Glomerular endothelial cell (primary cell): ENCODE measurements at places on chromosomes 3 and 15. TPM values are rescaled to one million over a fixed set of nuclear protein-coding genes. Genes with fewer than 3 reads are reported as not detected.

The P2RY12 gene
- total RNA-seq, result not detected in 2 replicates

DNA sequence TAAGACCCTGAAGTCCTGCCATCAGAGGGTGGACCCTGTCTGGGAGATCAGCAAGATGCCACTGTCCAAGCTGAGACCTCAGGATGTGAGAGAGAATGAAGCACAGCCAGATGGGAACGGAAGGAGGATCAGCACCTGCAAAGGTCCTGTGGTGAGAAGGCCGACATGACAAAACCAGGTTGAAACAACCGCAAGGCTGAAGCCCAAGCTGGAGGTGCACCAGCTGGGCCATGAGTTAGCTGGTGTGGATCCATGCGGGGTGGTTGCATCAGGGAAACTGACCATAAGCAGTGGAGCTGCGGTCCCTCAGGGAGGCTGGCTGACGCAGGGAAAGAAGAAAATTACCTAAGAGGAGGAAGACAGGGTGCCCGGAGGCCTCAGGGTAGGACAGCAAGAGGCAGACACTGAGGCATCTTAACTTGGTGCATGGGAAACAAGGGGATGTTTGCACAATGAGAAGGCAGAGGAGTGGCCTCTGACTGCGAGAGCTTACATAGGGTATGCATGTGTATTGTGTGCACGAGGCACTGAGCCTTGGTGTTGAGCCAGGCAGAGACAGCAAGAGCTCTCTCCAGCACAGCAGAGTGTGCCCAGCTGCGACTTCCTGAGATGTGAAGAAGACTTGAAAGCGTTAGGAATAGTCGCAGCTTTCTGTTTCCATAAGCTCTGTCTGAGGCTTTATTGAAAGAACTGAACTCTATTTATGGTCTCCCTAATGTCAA lies 497.7 kb downstream of the OCA2 start:
- no peak for DNase-seq

GRCh38 chr3:120092474-120092873 lies 1.8 kb downstream of the GSK3B start:
- no peak for DNase-seq

DNA sequence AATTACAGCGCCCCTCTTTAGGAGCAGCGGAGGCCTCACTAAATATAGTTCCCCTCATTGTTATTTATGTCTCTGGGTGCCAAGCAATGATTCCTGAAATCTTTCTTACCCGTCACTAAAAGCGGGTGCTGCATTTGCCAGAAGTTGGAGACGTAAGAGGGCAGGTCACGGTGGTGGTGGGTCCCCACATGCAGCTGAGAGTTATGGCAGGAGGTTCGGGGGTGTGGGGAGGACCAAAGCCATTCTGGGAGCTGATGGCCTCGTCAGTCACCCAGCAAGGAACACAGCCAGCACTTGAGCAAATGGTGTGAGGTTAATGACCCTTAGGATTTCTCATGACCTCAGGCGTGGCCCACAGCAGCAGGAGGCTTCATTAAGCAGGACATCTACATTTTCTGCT lies 129.2 kb downstream of the RAB11A start:
- DNase-seq, result no peak

DNA sequence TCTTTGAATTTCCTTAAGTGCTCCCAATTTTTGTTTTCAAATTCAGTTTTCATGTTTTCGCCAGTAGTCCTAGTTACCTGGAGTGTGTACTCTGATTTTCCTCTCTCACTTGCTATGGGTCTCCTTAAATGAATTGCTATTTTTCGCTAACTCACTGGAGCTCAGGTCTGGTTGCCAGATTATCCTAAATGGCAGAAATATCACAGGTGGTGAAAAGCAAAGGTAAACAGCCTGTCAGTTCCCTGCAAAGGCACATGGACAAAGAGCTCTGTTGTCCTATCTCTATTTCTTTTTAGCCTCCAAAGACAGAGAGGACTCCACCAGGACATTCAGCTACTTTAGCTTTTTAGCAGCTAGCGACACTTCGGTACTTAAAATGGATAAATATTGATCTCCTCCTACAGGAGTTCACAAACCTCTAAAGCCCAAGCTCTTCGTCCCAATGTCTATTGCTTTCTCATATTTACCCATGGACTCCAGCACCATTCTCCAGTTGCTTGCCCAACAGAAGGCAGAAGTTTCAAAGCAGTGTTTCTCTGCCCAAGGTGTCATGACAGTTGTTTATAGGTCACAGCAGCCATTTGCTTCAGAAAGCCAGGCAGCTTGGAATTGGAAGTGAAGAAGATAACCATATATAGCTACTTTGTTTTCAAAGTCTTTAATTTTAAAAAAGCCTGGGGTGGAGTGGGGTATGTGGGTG lies 12.3 kb downstream of the ZBTB20 start:
- no peak for DNase-seq

The SKOR1 gene
- 0.19 TPM in 1 of 2 replicates, not detected in the other for total RNA-seq

The ACKR2 gene
- total RNA-seq, result 0.41 TPM in 1 of 2 replicates, not detected in the other

The SERINC4 gene
- total RNA-seq, result not detected in 2 replicates

DNA sequence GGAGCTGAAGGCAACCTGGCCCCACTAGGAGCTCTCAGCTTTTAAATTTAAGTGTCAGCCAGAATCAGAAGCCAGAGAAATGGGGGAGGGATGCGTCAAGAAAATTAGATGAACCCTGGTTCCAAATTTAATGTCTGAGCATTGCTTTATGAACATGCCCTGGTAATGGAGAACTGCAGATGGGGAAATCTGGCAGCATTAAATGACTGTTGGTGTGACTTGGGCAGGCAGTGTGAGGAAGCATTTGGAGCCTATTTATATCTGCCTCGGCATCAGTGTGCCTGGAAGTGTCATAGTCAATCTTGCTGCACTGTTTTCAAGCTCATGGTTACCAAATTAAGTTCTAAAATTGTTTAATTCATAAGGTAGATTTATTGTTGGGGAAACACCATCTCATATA lies 29.0 kb downstream of the NME9 start:
- DNase-seq, result no peak

The TERC gene
- total RNA-seq, result 38.5 and 69.2 TPM in 2 replicates

DNA sequence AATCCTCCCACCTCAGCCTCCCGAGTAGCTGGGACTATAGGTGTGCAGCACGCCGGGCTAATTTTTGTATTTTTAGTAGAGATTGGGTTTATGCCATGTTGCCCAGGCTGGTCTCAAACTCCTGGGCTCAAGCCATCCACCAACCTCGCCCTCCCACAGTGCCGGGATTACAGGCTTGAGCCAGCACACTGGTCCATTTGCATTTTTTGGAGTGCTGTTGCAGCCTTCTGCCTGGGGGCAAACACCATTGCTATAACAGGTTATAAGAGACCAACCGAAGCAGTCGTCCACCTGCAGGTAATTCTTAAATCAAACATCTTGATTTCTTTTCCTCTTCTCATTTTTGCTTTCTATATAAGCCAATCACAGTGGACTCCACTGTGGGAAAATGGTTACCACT lies 27.7 kb downstream of the ACKR4 start:
- no peak for DNase-seq

DNA sequence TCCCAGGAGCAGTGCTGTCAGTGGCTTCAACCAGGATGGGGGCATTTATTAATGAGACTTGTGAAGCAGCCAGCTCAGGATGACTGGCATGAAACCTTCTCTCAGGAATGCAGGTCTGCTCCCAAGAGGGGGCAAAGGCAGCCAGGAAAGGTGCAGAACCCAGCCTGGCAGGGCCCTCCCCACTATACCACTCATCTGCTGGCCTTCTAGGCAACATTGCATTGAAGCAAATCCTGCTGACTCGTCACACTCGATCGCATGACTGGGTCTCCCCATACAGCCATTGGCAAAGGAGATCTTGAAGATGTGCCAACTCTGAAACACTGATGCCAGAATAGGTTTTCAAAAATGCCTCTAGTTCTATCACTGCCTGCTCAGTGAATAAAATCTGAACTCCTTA lies 65.7 kb upstream of the CMTM7 start:
- no peak for DNase-seq

- DNase-seq, result no peak
Observed at GRCh38 chr3:96959474-96959873, 145.1 kb downstream of the EPHA6 start.

GRCh38 chr3:106819440-106819839 lies 557.8 kb upstream of the CCDC54 start:
- DNase-seq, result no peak

DNA sequence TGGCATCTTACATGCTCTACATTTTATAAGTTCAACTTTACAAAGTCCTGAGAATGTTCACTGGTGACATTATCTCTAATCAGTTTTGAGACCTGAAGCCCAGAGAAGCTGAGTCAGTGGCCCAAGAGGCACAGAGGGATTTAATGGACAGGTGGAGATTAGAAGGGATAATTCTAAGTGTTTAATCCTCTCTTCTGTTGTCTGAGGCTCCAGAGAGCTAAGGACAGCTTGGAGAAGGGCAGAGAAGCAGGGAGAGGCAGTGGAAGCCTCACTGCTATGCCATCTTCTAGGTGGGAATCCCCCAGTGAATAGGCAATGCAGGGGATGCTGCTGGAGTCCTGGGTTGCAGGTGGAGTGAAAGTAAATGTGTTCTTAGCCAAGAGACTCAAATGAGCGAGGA lies 369.4 kb upstream of the SLCO3A1 start:
- DNase-seq, result no peak

GRCh38 chr3:49618412-49618811 lies 55.7 kb upstream of the APEH start:
- DNase-seq, result no peak

- no peak for DNase-seq
Observed at GRCh38 chr15:64895285-64896065, 16.2 kb upstream of the ANKDD1A start.

- DNase-seq, result no peak
Observed at GRCh38 chr15:21261965-21262850, 178.1 kb downstream of the POTEB3 start.

- no peak for DNase-seq
Observed at GRCh38 chr3:15923640-15924405, 126.0 kb upstream of the ANKRD28 start.

DNA sequence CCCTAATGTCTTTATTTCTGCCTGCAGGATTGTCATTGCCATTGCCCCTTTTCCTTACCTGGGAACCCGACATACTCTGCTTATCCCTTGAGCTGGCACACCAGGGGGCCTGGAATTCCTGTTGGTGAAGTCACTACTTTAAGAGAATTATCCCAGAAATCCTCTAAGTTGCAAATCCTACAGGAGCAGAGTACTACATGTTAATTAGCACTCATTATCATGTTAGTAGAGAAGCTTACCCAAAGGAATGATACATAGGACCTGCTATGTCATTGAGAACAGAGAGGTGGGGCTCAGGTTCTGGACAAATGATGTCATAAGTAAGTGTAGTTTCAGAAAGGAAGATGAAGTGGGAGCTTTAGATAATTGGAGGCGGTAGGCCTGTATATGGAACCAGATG lies 27.4 kb downstream of the SCG5 start:
- DNase-seq, result no peak
